ENCODE measurements at places on chromosomes 11 and 22.

DNA sequence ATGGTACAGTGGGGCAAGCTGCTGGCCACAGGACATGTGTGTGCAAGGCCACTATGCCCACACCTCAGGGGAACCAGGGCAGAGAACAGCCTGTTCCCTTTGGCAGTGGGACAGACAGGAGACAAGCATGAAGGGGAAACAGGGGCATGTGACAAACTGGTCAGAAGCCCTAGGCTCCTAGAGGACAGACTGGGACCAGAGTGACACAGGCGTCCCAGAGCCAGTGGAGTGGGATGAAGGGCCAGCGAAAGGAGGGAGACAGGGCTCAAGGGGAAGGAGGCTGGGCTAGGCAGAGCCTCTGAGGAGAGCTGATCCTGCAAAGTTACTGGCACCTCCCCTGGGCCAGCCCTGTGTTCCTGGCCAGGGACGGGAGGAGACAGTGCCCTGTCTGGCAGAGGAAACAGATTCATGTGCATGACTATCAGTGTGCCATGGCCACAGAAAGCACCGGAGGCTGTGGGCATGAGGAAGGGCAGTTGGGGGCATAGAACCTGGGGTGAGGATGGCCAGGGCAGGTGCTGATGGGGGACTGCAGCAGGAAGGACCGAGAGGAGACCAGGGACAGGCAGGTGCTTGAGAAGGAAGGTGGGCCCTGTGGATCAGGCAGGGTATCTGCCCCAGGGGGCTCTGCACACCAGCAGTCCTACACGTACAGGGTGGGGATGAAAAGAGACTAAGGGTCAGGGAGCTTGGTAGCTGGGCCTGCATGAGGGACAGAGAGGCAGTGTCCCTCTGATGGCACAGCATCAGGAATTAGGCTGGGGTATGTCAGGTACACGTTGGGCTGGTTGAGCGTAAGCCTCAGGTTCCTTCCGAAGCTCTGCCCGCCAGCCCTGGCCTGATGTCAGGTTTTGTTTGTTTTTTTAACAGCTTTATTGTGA lies 9.8 kb downstream of the DERL3 start:
- no peak for DNase-seq

DNA sequence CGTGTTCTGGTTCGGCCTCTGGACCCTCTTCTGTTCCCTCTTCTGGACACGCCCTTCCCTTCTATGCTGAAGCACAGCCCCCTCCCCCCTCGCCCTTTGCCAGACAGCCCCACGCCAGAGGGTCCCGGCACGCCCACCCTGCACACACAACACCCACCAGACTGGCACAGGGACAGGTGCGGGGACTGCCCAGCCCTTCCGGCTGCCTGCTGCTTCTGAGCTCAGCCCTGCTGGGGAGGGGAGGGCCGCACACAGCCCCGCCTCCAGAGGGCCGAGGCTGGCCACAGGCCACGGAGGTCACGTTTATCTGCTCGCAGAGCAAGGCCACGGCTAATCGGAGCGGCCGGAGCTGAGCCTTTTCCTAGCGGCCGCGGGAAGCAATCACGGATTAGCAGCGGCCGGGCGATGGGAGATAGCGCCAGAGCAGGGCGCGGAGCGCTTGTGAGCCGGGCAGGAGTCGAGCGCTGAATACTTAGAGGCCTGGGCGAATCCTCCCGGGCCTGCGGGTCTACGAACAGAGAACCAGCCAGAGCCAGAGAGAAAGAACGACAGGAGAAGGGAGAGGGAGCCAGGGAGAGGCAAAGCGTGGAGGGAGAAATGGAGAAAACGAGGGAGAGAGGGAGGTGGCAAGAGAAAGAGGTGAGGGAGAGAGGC lies 21.5 kb downstream of the OTUB1 start:
- DNase-seq: no peak

- DNase-seq: peak; percentile 43
Measured at GRCh38 chr22:32558681-32559355, 84.2 kb downstream of the FBXO7 start.

GRCh38 chr11:44147751-44148150 lies 52.3 kb downstream of the EXT2 start:
- no peak for DNase-seq

- no peak for DNase-seq
Measured at GRCh38 chr22:45164270-45165088, 754 bp downstream of the NUP50 start.

DNA sequence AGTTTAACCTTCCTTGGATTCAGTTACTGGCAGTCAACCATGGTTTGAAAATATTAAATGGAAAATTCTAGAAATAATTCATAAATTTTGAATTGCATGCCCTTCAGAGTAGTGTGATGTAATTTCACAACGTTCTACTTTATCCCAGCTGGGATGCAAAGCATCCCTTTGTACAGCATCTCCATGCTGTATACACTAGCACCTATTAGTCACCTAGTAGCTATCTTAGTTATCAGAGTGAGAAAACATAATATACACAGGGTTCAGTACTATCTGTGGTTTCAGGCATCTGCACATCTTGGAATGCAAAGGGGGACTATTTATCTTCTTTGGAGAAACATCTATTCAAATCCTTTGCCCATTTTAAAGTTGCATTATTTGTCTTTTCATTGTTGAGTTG lies 30.8 kb downstream of the CBL start:
- DNase-seq: no peak

DNA sequence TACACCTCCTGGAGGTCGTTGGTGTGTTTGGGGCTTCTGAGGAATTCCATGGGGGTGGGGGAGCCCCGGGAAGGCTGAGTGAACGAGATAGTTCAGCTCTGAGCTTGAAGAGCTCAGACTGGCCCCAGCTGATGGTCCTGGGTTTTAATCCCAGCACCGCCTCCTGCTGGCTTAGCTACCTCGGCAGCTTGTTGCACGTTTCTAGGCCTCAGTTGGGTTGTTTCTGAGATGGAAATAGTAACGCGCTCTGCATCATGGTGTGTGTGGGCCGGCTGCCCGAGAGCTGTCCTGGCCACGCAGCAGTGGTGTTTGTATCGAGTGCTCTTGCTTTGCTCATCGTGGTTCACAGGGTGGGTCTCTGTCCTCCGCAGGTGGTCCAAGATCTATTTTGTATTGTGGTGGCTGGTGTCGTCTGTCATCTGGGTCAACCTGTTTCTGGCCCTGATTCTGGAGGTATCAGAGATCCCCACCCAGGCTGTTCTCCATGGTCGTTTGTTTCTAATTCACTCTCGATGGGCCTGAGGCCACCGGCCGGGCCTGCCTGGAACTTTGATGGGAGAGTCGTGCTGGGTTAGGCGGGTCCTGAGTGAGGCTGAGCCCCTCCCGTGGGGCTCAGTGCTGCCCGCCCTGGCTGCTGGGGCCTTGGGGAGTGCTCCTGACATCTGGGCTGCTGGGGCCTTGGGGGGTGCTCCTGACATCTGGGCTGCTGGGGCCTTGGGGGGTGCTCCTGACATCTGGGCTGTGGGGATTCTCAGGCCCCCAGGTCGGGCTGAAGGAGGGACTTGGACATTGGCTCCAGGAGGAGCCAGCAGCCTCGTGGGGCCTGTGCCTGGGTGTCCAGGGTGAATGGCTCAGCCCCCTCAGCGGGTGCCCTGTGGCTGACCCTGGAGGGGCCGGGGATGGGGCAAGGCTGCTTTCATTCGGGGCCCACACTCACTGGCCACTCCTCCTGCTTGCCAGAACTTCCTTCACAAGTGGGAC lies 37.7 kb downstream of the TPCN2 start:
- no peak for DNase-seq

GRCh38 chr11:64545619-64546018 lies 45.4 kb upstream of the SLC22A12 start:
- peak; percentile 53 for DNase-seq

DNA sequence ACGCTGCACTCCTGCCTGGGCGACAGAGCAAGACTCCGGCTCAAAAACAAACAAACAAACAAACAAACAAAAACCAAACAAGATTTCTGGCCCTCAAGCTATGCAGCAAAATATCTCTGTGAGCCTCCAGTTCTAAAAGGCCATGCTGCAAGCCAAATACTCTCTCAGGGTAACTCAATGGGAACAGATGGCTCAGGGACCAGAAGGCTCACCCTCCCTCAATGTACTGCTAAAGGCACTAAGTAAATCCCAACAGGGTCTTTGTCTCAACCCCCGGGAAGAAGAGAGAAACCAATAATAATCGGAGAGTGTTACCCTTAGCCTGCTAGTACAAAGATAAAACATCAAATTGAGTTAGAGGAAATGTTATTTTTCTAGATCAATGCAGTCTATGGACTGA lies 119.7 kb upstream of the ZC3H12C start:
- no peak for DNase-seq

- no peak for DNase-seq
Measured at GRCh38 chr11:20084921-20085814, 75.1 kb downstream of the DBX1 start.

DNA sequence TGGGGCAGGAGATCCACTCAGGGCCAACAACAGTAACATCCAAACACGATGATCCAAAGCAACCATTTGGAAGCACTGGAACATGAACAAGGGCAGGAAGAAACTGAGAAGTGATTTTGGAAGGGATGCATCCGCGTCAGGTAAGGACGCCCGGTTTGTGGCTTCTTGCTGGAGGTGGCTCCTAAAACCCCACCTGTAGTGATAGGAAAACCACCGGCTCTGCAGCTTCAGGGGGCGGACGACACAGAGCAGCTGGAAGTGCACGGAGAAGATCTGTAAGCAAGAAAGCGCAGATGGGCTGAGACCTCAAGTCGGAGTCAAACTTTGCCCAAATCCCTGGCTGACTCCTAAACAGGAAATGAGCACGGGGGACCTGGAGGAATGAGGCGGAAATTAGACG lies 1066.1 kb downstream of the BRD1 start:
- DNase-seq: no peak

- no peak for DNase-seq
Measured at GRCh38 chr11:48005136-48005535, 24.8 kb downstream of the PTPRJ start.

DNA sequence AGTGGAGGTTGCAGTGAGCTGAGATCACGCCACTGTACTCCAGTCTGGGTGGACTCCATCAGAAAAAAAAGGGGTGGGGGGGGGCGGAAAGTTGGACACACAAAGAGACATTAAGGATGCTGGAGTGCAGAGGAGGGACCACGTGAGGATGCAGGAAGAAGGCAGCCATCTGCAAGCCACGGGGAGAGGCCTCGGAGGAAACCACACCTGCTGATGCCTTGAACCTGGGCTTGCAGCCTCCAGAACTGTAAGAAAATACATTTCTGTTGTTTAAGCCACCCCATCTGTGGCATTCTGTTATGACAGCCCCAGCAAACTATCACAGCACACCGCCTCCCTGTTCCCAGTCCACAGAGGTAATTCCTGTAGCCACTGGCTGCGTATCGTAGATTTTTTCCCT lies 9.2 kb upstream of the STIP1 start:
- no peak for DNase-seq

- DNase-seq: no peak
Measured at GRCh38 chr22:19962246-19962908, 20.8 kb upstream of the TXNRD2 start.

DNA sequence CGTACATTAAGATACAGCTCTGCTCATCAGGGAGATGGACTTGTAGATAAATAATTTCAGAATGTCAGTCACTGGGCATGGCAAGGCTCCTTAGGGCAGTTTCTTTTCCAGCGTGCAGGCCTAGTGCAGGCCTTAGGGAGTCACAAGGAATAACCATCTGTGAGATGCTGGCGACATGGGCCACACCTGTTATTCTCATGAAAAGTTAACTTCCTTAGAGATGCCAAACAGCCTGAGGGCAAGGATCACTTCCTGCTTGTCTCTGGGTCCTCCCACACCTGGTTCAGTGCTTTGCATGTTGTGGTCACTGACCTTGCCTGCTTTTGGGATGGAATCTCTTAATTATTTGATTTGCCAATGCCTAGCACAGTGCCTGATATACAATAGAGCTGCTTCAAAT lies 70.6 kb downstream of the ST3GAL4 start:
- DNase-seq: no peak

GRCh38 chr22:39431821-39432251 lies 25.0 kb upstream of the MGAT3 start:
- no peak for DNase-seq

DNA sequence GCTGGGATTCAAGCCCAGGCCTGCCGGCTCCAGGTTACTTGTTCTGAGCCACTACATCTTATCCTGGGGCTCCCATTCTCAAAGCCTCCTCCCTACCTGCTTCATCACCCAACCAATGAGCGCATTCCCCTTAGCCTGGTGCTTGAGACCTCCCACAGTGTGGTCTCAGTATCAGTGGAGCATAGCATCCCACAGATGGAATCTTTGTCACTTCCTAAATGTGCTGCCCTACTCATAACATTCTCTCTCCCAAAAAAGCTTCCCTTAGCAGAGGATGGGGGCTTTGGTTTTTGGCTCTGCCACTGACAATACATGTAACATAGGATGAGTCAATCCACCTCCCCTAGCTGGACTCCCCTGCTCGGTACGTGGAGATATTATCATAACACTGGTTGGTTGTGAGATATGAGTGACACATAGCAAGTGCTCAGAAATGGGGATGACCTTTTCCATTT lies 28.8 kb downstream of the TEAD1 start:
- no peak for DNase-seq

DNA sequence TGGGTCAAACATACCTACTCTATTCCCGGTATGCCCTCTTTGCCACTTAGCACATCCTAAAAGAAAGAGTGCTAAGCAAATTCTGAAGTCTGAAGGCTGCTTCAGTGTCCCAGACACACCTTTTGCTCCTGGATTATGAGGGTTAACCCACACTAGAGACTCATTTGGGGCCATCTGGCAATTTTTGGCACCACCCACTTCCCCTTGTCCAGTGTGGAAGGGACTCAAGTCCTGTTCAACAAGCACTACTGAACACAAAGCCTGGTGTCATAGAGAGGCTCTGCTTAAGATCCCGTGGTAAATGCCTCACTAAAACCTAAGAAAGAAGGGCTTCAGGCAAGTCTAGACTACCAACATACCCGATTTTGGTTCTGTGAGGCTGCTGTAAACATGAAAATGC lies 85.8 kb downstream of the SERGEF start:
- DNase-seq: no peak

DNA sequence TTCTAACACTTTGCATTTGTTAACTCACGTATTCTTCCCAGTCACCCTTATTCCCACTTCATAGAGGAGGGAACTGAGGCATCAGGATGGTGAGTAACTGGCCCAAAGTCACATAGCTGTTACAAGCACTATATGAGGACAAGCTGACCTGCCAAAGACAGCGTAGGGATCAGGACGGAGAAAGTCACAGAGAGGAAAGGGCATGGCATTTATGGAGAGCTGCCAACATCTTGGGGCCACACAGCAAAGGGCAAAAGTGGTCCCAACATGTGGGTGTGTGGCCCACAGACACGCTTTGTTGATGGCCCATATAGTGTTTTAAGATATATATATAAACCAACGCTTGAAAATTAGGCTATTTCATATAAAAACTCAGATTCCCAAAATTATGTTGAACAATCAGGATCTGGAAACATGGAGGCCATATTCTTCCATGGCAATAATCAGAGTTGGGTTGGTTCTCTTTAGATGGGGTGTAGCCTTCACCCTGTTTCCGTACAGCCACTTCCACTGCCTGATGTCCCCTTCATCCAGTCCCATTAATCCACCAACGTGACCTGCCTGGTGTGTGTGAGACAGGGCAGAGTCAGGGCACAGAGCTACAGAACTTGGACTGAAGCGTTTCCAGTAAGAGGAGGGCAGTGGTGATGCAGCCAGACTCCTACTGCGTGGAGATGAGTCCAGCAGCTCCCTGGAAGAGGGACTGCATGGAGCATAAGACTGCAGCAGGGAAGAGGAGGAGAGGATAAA lies 39.9 kb upstream of the CD5 start:
- DNase-seq: no peak

Data from epithelial cell of proximal tubule (primary cell).